ENCODE measurements at places on chromosomes 4 and X.

DNA sequence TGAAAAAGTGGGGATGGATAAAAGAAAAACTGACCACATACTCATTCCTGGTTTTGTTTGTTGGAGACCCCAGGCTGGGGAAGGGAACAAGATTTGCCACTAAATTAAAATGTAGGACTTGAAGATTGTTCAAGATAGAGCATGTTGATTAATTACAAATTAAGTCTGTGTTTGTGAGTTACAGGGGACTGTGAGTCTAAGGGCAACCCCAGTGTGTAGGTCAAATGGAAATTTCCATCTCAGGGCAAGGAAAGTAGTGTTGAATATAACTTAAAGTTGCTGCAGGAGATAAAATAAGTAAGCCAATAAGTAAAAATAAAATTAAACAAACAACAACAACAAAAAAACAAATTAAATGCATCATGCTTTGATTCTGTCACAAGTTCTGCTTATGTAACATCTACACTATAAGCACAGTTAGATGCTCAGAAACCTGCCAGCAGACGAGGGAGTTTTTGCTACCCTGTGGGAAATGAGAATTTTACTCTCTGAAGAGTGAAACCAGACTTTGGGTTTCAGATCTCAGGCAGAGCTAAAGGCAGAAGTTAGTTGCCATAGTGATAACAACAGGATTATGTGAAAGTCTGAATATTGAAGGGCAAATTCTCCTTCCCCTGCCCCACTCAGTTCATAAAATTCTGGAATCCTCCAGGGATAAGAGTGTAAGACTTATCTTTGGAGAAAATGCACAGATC, 352.3 kb downstream of the GRXCR1 start:
- no peak for DNase-seq

DNA sequence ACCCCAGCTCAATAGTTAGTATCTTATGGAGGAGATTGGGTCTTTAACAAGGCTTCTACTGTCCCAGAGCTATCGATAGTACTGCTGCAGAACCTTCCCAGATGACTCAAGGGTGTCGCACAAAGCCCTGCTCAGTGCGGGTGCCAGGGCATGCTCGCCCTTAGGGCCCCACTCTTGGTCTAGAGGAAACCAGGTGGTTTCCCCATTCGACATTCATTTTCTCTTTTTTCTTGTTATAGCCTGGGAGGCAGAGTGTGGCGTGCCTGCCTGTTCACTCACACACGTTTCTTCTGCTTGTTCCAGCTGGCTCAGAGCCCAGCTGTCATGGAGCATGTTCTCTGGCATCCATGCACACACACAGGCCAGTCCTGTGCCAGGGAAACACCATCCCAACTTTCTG, 144.5 kb downstream of the SMIM20 start:
- no peak for DNase-seq

DNA sequence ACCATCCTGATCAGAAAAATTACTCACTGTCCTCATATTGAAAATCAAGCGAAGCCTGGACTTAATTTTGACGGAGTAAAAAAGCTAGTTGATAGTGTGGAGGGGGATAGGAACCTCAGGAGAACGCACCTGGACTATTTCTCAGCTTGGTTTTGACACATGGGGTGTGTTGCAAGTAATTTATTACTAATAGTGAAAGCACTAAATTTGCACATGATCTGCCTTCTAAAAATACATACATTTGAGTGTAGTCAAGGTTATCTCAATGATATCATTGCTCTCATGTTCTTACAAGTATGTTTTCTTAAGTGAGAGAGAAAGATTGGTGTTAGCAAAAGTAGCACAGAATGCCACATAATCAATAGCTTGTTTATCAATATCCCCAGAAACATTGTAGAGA, 29.5 kb downstream of the LRIT3 start:
- no peak for DNase-seq

DNA sequence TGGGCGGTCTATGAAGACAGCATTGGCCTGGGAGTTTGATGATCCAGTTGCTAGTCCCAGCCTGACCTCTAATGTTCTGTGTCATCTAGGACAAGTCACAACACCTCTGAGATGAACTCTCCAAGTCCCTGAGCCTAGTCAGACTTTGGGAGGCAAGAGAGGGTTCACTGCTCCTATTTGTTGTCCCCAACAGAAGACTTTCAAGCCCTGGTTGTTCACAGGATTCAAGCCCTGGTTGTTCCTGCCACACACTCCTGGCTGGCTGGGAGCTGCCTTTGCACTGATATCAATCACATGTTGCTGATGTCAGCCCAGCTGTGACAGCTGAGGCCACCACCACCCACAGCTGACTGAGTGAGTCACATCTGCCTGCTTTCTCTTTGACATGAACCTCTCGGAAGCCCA, 253.2 kb upstream of the RASGEF1B start:
- no peak for DNase-seq

DNA sequence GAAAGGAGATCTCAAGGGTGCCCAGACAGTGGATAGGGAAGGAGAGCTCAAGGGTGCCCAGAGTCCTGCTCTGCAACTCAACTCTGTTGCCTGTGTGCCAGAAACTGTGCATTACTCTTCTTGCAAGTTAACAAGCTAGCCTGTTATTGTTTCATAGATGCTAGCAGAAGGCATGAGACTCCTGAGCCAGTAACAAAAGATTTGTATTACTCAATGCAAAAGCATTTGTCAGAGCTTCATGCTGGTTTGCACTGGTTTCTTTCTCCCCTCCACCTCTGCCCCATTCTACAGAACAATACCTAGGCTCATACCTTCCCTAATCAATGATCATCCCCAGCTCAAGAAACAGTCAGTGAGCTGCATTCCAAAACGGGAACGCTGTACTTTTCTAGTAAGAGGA, 124.5 kb upstream of the NEIL3 start:
- DNase-seq, result no peak

GRCh38 chr4:48603366-48604003, 113.4 kb downstream of the ZAR1 start:
- DNase-seq, result no peak

- DNase-seq, result no peak
Measured at GRCh38 chr4:129839687-129840086, 743.7 kb downstream of the C4orf33 start.

DNA sequence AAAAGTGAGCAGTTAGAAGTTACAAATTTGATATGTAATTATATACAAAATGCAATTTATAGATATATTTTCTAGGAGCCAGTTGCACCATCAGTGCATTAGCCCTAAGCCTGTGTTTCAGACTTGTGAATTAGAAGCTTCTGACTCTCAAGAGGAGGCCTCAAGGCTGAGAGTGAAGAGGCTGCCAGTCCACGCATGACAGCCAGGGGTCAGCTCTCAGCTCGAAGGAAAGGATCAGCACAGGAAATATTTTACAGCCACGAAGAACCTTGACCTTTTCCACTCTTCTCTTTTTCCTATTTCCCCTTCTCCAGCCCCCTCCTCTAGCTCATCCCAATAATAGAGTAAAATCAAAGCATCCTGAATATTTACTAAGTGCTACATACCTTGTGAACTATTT, 642.4 kb downstream of the TRIML1 start:
- no peak for DNase-seq

Measured in cortex of kidney (tissue), 1 donor.